Suppressor macrophage (primary cell): ENCODE measurements at places on chromosomes 6 and 20.

DNA sequence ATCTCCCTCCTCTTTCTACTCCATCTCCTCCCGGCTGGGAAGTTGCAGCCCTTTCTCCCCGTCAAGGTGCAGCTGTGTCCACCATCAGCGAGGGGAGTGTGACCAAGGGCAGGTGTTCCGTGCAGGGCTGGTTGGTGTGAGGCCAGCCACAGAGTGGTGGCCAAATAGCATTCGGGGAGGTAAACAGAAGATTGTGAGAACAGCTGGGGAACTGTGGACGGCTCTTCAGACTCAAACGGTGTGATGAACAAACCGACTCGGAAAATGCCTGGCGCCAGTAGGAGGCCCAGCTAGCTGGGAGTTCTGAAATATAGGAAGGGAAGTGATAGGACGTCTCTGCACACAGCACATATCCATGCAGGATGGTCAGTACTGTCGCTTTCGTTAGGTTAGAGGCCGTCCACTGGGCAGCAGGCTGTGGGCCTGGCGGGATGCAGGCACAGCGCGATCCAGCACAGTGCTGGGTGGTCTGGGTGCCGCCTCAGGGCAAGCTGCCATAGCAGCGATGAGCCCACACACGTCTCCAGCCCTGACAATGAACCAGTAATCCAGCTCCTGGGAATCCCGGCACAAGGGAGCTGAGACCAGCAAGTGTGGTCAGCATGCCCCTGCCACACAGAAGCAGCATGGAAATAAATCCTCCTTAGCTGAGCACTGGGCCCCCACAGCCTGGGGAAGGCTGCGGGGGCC is 258.1 kb downstream of the TAF4 start:
- no peak for DNase-seq

GRCh38 chr6:167760979-167761793 is 65.5 kb upstream of the AFDN start:
- no peak for DNase-seq

- DNase-seq = no peak
Observed at GRCh38 chr20:5041433-5041832, 40.1 kb upstream of the SLC23A2 start.

DNA sequence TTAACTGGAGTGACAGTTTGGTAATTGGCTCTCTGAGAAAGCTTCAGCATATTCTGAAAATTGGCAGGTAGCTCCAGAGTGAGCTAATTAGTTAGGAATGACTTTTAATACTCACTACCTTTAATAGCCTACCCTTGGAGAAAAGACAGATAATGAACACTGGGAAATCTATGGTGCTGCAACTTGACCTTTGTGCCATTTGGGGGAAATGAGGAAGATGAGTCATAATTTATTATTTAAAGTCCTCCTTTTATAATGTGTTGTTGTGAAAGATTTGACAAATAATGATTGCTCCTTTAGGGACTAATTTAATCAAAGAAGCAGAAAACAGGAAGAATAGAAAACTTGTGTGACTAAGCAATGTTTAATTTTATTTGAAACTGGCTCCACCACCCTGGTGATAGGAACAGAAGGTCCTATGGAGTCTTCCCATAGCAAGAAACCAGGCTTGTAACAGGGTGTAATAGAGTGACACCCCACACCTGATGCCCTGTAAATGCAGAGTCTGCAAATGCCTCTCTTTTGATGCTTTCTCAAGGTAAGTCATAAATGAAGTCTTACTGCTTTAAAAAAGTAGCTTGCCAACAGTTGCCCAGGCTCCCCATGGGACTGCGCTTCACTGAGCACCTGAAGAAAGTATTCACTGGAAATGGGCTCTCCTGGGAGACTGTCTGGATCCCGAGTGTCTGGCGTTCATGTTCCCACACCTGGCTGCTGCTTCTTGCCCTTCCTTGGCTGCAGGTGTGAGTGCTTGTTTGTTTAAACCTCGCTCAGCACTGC is 134.4 kb downstream of the LRRC1 start:
- no peak for DNase-seq

GRCh38 chr6:35302604-35303241 is 5.1 kb downstream of the DEF6 start:
- DNase-seq = peak; percentile 71

- DNase-seq = no peak
Observed at GRCh38 chr20:9334866-9335265, 179.5 kb upstream of the LAMP5 start.

DNA sequence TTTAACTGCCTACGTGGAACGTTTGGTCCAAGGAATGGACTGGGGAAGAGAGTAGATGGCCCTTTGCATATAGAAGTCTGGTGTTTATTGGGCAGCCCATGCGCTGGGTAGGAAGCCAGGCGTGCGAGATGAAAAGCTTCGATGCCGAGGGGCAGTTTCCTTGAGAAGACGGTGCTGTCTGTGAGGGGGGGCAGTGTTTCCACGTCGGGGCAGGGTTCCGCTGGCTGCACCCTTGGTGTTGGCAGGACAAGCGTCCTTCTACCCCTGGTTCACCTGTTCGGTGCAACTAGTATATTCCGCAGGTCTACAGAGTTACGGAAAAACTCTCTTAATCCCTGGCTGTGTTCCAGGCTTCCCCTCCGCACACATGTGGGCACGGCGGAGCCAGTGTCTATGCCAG is 88.2 kb downstream of the SMOC2 start:
- no peak for DNase-seq

- DNase-seq = no peak
Observed at GRCh38 chr20:41889844-41890224, 271.7 kb upstream of the CHD6 start.

- DNase-seq = no peak
Observed at GRCh38 chr6:144500892-144501291, 215.8 kb downstream of the UTRN start.

DNA sequence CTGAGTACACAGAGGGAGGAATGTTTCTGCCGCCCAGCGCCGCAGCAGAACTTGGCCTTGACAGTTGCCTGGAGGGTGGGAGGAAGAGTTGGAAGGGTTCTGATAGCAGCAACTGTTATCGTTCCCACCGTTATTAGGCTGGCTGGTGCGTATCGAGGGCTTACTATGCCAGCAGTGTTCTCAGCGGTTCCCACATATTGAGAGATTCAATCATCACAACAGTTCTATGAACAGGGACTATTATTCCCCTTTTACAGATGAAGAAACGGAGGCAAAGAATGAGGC is 380.1 kb upstream of the SULF2 start:
- no peak for DNase-seq

DNA sequence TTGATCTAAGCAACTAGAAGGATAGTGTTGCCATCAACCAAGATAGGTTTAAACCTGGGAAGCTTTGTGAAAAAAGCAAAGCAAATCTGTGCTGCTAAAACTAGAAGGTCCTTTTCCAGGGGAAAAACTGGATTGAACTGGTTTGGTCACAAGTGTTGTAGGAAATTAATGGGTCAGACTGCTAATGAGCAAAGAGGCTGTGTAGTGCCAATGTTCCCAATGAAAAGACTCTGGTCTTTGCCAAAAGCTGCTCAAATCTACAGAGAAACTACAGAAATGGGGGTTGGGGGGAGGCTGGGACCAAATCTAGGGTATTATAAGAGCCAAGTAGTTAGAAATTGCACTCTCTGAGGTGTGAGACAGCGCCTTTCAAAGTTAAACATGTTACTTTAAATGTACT is 85.0 kb downstream of the PLCG1 start:
- no peak for DNase-seq

- no peak for DNase-seq
Observed at GRCh38 chr6:159713984-159714383, 13.3 kb upstream of the WTAP start.

GRCh38 chr6:73027691-73028090 is 197.6 kb downstream of the KHDC1L start:
- DNase-seq = no peak

- no peak for DNase-seq
Observed at GRCh38 chr6:124661097-124661661, 301.1 kb upstream of the RNF217 start.

GRCh38 chr6:2310042-2310441 is 64.6 kb upstream of the GMDS start:
- DNase-seq = no peak

DNA sequence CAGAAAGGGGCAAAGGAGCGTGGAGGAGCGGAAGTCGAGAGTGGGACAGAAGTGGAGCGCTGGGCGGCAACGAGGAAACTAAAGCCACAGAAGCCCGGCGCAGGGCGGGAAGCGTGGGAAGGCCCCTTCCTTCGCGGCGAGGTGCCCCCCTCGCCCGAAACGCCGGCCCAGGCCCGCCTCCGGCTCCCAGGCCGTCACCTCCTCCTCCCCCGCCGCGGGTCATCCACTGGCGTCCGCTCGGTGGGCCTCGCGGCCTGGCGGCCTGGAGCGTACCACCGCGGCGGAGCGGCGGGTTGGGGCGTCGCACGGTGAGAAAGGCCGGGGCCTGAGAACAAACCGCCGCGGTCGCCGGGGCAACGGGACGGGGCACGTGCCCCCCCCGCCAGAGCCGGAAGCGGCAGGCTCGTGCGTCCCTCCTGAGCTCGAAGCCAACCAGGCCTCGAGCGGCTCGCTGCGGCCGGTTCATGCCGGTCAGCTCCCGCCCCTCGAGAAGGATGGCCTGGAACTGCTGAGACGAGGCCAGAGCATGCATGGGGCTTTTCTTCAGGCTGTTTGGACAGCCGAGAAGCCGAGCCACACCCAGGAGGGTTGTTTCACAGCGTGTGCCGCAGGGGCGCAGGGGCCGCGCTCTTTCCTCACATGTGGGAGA is at the start of gene TCP11:
TCP11 (minus strand) TSS at position 333 of the 649 bp plus-strand sequence. CDS start 469 bp downstream, outside the sequence.
- DNase-seq = peak; percentile 53

DNA sequence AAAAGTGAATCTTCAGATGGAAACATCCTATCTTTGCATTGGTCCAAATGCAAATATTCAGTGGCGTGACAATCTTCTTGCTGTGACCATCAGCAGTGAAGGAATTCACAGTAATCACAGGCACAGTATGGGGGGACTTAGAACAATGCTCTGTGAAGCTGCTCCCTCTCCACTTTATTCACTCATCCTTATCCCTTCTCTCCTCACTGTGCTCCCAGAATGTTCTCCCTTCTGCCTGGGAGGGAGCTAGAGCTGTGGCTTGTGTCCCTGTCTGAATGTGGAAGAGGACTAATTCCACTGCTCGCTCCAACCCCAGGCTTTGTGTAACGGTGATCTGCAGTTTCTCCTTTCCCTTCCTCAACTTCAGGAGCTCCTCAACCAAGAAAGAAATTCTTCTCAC is 243.7 kb downstream of the ALDH8A1 start:
- DNase-seq = no peak

GRCh38 chr6:90911642-90912041 is 324.8 kb upstream of the MAP3K7 start:
- DNase-seq = no peak

DNA sequence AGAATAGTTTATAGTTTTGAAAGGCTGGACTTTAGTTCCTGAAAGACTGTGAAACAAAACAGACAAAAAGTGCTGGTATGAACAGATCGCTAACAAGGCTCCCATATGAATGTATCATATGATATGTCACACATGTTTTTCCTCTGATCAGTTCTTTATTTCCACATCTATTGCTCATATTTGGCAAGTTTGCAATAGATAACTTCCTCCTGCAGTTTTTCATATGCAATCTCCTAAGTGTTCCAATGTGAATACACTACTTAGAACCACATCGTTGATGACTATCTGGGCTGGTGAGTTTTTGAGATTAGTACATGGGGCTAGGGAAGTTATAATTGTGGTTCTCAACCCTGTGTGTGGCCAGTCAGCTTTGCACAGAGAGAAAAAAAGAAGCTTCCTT is 23.1 kb downstream of the CRYBG1 start:
- peak; percentile 51 for DNase-seq

GRCh38 chr20:57375652-57376230 is 15.5 kb upstream of the RBM38 start:
- DNase-seq = peak; percentile 33

- DNase-seq = no peak
Observed at GRCh38 chr6:82185948-82186535, 61.5 kb downstream of the IBTK start.

DNA sequence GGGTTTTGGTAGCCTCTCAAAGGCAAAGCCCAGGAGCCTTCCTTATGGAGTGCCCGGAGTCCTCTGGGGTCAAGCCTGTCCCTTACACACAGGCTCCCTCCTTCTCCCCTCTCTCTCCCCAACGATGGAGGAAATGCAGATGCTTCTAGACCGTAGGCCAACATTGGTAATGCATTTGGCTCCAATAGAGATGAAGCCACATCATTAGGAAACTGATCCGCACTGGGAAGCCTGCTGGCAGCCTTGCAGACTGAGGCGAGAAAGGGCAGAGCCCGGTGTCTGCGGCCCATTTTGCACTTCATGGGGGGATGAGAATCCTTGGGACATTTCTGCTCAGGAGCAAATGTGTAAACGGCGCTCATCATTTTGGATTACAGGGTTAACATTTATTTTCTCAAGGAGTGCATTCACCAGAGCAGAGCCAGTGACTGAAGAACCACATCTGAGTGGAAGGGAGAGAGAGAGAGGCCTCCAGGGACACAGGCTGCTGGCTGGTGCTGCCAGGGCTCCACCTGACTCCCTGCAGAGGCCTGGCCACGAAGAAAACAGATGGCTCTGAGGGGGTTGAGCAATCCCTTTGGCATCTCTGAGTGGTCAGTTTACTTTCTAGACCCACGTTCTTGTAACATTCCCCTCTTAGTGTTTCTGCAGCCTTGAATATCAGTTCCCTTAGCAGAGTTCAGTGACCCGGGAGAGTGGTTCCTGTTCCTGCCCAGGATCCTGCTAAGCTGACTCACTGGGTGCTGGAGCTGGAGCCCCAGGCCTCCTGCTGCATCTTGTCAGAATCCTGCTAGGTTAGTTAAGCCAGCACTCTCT is 4.4 kb upstream of the CST3 start:
- peak; percentile 88 for DNase-seq

DNA sequence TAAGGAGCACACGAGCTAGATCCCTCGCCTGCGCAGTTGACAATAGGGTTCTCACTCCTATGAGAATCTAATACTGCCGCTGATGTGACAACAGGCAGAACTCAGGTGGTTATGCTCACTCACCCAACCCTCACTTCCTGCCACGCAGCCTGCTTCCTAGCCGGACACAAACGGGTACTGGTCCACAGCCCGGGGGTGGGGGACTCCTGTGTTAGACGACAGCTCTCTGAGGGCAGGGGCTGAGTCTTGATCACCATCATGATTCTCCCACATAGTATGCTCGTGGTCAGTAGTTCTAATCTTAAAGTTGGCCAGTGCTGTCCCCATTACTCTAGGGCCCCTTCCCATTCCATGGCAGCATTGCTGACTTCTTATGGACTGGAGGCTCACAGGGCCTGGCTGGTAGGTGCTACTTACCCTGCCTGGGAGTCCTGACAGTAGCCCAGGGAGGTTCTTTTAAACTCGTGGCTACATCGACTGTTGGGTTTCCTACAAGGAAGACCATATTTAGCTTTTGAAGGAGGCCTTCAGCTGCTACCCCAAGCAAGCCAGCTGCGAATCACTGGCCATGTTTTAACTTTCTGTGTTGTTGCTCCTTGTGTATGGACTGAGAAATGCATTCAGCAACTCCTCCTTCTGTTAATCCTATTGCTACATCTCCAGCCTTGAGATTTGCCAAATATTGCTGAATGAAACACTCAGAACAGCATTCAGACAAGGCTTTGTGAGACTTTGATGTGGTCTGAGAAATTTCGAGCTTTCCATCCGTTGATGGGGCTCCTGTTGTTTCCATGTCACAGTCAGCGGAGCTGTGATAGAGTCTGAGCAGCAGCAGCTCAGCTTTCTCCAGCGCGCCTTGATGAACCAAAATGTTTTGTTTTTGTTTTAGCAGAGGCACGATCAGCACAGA is 300.3 kb downstream of the NRN1 start:
- no peak for DNase-seq
